ENCODE measurements at places on chromosomes 2 and 18.
A peak's percentile ranks its signal among the peaks of the same experiment; 100 is the strongest.

DNA sequence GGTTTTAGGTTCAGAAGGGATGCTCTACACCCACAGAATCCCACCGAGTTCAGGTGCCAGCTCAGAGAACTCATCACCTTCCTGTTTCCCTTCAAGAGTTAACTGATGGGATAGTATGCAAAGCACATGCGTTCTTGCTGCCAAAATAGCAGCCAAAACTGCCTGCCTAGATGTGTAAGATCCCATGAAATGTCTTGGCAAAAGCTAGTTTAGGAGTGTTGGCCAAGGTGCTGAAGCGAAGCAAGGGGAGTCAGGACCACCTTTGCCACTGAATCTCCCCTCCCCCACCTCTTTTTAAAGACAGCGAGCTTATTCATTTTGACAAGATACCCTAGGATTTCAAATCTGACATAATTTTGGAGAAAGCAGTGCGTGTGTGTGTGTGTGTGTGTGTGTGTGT, 2.1 kb downstream of the DOCK10 start:
- no peak for DNase-seq

- DNase-seq: no peak
Observed at GRCh38 chr2:177545981-177546585, 153.5 kb downstream of the AGPS start.

GRCh38 chr2:1582891-1583341, 161.4 kb downstream of the PXDN start:
- no peak for DNase-seq

DNA sequence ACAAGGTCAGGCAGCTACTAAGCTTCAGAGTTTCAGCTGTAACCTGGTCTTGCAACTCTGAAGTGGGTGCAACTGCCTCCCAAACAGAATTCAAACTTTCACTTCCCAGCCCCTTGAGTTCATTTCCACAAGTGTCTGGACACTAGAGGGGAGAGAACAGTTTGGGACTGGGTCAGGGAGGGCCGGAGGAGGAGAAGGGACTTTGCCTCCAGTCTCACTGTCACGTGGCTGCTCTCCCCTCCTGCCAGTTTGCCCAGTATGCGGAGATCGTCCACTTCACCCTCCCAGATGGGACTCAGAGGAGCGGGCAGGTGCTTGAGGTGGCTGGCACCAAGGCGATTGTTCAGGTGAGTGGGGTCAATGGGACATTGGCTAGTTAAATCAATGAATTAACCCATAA, 20.6 kb upstream of the ANKRD53 start:
- DNase-seq: no peak

DNA sequence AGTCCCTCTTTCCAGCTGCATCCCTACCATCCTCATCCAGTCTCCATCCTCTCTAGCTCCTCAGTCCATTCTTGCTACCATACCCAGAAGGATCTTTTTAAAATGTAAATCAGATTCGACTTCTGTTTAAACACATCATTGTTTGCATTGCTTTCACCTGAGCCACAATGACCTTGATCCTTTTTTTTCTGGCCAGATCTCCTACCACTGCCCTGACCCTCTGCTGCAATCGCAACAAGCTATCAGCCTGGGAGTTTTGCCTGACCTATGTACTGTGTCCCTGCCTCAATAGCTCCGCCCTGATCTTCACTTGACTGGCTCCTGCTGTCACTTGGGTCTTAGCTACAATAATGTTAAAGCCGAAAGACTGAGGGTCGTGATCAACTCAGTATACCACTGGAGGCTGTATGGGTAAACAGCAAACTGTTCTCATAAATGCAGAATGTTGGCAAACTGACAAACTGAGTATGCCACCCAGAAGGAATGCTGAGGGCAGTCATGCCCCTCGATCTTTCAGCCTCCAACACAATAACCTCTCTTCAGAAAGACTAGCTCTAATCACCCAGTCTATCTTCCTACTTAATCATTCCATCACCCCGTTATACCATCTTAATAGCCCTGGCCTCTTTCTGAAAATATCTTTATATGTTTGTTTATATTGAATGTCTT, 2.6 kb upstream of the RBM43 start:
- no peak for DNase-seq

- DNase-seq: no peak
Observed at GRCh38 chr2:160541745-160542144, 48.1 kb upstream of the RBMS1 start.

- DNase-seq: no peak
Observed at GRCh38 chr18:27497246-27497645, 312.1 kb upstream of the CHST9 start.

DNA sequence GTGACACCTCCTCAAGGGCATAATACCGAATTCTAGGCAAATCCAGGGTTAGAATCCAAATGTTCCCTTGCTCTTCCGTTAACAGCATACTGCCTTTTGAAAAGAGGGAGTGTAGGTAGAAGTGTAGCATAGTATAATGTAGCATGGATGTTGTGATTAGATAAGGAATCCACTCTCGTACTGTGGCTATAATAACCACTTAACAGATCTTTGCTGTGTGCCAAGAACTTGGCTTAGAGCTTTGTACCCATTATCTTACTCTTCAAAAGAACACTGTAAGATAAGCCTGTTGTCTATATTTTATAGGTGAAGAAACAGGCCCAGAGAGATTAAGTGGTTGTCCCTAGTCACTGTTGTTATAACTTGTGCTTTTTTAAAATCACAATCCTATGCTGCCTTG, 24.2 kb downstream of the WDR75 start:
- DNase-seq: no peak

- DNase-seq: peak; percentile 42
Observed at GRCh38 chr18:58268849-58269248, 224.8 kb downstream of the NEDD4L start.

- peak; percentile 57 for DNase-seq
Observed at GRCh38 chr2:237451643-237452469, 35.2 kb upstream of the MLPH start.

DNA sequence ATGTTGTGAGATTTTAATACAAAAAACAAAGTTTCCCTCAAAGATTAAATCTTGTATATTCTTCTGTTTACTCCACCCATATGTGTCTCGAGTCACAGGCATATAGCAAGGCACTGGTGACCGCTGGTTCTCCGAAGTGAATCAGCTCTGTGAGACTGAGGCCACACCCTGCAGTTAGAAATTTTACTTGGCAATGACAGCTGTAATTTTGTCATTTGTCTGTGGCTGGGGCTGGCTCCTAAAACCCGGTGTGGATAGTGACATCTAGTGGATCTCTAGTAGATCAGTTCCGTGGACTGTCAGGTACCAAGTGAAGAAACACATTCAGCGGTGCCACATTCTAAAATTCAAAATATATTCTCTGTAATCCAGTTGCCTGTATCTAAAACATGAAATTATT, 278.0 kb downstream of the NEDD4L start:
- DNase-seq: peak; percentile 70

GRCh38 chr18:28181616-28182015, 4.7 kb upstream of the CDH2 start:
- DNase-seq: no peak

DNA sequence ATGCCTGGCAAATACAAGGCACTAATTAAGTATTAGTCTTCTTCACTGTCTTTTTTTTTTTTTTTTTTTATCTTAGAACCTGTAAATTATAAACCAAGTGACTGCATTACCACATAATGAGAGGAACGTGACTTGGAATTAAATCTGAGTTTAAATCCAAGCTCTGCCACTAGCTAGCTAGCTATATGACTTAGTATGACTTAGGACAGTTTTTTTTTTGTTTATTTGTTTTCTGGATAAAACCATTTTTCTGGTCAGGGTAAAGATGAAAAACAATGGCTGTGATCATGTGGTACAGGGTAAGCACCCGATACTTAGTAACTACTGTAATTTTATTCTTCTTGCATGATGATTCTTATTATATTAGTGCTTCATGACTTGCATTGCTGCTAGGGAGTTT, 191.8 kb upstream of the LRRTM1 start:
- no peak for DNase-seq

GRCh38 chr2:240060977-240061591, 7.8 kb upstream of the OR6B3 start:
- peak; percentile 80 for DNase-seq

- DNase-seq: no peak
Observed at GRCh38 chr2:67277450-67277849, 119.7 kb upstream of the ETAA1 start.

GRCh38 chr2:45207101-45207500, 197.8 kb upstream of the SIX2 start:
- no peak for DNase-seq

- no peak for DNase-seq
Observed at GRCh38 chr18:33135951-33136660, 304.4 kb downstream of the CCDC178 start.

- DNase-seq: no peak
Observed at GRCh38 chr2:50722776-50723175, 309.2 kb downstream of the NRXN1 start.

DNA sequence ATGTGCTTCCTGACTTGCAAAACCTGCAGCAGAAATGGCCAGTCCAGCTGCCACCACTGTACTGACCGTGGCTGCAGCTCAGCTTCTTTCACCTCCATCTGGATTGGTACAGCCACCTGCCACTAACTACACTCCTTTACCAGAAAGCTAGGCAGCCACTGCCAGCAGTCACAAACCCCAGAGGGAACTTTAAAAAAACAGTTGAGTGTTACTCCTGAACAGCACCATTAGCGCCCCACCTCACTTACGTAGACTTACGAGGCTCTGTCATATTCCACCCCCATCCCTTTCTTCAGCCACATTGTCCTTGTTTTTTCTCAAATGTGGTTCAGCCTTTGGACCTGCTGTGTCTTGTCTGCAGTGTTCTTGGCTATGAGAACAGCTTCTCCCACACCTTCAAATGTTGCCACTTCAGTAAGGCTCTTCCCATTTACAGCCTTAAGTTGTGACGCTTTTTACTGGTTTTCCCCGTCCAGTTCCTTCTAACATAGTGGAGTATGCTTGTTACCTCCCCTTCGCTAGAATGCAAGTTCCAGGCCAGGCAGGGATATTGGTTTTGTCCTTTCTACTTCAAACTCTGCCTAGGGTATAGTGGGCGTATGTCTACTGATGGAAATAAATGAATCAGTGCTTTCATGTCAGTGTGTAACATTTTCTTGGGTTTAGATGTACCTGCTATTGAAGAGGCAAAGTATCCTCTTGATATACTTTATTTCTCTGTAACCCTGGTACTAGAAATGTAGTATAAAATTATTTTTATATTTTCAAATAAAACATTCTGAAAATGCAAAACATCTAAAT, 17.0 kb downstream of the HNRNPA3 start:
- no peak for DNase-seq

DNA sequence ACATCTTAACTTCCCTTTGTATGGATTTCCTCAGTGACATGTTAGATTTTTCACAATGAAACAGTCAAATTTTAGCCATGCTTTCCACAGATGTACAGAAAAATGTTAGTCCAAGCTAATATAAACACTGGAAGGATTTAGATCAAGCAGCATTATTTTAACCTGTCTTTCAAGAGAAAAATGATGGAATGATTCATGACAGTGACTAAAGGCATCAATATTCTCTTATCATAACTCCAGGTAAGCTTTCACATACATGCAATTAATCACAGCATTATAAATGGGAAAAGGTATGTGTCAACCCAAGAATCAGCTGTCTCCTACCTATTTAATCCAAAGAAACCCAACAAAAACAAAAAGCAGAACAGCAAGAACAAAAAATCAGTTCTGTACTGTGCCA, 92.7 kb downstream of the NCKAP5 start:
- no peak for DNase-seq

DNA sequence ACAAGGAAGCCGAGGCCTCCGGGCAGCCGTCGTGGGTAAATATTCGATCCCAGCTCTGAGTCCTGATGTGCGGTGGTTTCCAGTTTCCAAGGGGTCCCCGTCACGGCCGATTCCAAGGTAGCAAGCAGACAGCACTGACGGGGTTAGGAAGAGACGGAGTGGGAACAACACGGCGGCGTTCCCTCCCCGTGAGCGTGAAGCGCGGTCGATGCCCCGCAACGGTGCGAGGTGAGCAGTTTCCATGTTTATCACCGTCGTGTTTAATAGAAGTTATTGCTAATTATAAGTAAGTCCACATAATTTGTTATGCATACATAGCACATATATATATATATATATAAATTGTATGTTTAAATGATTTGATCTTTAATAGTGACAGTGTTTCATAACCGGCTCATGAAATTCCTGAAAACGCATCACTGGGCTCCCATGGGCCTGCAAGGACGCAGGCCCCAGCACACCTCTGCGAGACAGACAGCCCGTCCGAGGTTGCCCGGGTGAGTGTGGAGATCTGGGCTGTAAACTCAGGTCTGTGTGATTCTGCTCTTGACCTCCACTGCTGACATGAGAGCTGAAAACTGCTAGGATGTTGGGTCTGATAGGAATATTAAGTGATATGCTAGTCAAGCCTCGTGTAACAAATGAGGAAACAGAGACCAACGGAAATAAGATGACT, 243.5 kb upstream of the SALL3 start:
- no peak for DNase-seq

- DNase-seq: no peak
Observed at GRCh38 chr2:848099-848498, 102.5 kb upstream of the SNTG2 start.

GRCh38 chr18:57533868-57534510, 52.5 kb downstream of the FECH start:
- peak; percentile 8 for DNase-seq

DNA sequence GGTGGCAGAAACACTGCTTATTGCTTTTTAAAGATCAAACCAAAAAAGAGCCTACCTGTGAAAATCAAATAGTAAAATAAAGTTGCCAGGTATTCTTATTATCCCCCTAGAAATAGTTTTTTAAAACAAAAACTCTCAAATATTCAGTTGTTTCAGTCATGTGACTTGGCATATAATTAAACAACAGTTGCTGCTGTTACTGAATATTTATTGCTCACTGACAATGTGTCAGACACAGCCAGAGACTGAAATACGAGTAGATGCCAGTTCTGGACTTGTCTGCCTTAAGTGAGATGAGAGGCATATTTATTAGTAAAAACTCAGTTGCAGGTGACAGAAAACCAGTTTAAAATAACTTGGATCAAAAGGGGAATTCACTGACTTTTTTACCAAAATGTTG, 106.0 kb upstream of the RAB12 start:
- no peak for DNase-seq

DNA sequence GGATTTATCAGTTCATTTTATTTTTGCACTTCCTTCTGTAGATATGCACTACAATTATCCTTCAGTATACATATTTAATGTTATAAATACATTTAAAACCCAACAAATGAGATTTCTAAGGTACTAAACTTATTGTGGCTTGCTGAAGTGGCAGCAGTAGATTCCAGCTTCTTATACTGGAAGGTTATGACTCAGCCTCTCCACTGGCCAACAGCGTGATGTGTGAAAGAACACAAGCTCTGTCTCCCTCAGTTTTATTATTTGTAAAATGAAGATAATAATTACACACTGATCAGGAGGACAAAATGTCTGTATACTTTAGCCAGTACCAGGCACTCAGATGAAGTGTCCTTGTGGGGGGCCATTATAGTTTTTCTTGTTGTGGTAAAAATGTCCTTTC, 1147.1 kb downstream of the CNTNAP5 start:
- DNase-seq: no peak

GRCh38 chr2:146806364-146807005, 1038.3 kb upstream of the ACVR2A start:
- DNase-seq: peak; percentile 55
